ENCODE measurements at places on chromosomes 16 and 17. TPM values are rescaled to one million over a fixed set of nuclear protein-coding genes. Genes with fewer than 3 reads are reported as not detected.

DNA sequence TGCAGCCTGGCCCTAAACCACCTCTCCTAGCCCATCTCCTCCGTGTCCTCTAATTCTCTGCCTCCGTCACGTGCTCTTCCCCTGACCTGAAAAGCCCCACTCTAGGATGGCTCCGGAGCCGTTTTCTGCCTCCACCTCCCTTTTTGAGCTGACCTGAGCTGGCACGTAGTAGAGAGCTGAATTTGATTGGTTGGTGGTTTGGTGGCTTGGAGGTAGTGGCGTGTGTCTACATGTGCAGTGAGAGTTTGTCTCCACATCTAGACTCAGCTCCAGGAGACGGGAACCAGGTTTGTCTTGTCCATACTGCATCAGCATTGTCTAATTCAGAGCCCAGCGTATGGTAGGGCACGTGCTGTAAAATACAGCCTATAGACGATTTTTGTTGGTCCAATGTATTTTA, 3.0 kb downstream of the SBK1 start:
- no peak for DNase-seq

- no peak for DNase-seq
Observed at GRCh38 chr17:64964796-64965195, 45.5 kb upstream of the LRRC37A3 start.

DNA sequence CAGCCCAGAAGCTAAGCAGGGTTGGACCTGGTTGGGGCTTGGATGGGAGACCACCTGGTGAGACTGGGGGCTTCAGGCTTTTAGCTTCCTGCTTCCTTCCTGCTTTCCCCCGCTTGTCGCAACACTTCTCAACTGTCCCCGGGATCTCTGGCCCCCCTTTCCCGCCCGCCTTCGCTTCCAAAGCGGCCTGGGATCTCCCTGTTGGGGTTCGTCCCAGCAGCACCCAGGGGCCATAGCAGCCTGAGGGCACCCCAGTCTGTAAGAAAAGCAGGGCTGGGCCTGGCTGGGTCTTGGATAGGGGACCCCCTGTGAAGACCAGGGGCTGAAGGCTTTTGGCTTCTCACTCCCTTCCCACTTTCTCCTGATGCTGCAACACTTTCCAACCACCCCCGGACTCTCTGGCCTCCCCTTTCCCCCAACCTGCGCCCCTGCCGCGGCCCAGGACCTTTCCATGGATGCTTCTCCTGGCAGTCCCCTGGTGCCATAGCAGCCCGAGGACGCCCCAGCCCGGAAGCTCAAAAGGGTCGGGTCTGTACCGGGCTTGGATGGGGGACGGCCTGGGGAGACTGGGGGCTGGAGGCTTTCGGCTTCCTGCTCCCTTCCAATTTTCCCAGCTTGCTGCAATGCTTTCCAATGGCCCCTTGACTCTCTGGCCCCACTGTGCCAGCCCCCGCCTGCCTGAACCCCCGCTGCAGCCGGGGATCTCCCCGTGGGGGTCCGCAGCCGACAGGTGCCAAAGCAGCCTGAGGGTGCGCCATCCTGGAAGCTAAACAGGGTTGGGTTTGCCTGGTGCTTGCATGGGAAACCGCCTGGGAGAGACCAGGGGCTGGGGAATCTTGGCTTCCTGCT, 2276.2 kb downstream of the TP53TG3F start:
- no peak for DNase-seq

- DNase-seq = no peak
Observed at GRCh38 chr16:50197582-50197981, 44.5 kb downstream of the TENT4B start.

DNA sequence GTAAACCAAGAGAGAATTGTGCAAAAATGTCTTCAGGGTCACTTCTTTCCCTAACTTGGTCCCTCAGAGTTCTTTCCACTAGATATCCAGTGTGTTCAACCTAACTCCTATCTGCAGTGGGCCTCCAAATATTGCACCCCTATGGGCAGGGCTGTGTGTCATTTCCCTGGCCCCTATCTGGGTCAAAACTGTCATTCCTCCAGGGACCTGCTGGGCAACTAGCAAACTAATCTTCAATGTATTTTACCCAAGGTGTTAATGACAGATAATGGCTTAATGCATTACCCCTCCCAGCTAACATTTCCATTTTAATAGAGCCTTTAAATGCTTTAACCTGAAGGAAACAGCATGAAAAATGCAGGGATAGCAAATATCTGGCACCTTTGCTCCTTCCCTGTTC, 25.8 kb upstream of the SKAP1 start:
- DNase-seq = no peak

DNA sequence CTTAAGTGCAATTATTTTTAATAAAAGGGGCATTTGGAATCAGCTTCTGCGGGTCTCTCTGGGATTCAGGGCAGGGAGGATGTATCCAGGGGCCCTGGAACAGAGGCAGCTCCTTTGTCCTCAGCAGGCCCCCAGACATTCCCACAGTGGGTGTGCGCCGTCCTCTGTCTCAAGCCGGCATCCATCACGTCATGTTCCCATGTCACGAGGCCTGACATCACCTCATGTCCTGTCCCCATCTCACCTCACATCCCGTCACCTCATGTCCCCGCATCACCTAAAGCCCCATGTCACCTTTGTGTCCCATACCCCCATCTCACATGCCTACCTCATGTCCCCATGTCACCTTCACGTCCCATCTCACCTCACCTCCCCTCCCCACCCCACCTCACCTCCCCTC, 18.5 kb downstream of the GAA start:
- DNase-seq = no peak

DNA sequence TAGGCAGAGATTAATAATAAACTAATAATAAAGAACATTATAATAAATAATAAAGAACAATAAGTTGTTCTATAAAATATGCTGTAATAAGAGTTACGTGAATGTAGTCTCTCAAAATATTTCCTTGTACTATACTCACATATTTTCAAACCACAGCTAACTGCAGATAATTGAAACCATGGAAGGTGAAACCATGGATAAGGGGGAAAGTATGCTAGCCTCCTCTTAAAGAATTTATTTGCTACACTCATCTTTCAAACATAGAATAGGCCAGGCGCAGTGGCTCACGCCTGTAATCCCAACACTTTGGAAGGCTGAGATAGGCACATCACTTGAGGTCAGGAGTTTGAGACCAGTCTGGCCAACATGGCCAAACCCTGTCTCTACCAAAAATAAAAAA, 18.5 kb downstream of the CYTH1 start:
- DNase-seq = no peak

DNA sequence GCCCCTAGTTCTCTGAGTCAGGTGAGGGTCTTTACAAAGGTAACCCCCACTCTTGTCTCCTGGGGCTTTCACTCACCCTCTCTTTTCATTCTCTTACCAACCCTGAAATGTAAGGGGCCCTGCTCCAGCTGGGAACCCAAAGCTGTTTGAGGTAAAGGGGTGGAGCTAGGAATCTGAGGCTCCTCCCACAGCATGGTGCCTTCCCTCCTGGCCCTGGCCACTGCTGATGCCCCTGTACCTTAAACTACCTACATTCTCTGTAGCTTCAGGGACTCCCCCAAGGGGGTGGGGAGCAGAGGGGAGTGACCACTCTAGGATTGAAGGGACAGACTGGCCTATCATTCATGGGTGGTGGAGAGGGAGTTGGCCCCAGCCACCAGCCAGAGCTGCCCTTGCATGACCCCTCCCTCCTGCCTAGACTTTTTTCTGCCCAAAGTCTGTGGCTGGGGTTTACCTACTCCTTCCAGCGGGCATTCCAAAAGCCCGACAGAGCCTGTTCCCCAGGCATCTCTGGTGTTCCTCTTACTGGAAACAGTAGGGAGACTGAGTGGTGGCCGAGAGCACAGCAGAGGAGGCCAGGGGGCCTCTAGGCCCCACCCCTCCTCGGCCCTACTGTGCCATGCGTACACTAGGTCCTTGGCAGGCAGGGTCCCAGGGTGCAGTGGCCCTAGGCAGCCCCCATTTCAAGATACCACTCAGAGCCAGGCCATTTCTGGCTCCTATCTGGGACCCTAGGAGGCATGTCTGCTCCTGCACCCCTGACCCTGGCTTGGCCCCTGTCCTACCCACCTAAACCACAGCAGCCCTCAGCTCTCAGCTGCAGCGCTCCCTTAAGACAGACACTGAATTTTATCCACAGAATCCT, 9.5 kb downstream of the DOK4 start:
- no peak for DNase-seq

Gene CBX2
- 44.2 TPM for total RNA-seq

Gene SULT1A4
- total RNA-seq = 3.0 TPM

Gene IL21R
- 0.54 TPM for total RNA-seq

Gene NETO2
- 0.27 TPM for total RNA-seq

Measured in hematopoietic multipotent progenitor cell (in vitro differentiated cells).